ENCODE measurements at places on chromosomes 6 and 20.

DNA sequence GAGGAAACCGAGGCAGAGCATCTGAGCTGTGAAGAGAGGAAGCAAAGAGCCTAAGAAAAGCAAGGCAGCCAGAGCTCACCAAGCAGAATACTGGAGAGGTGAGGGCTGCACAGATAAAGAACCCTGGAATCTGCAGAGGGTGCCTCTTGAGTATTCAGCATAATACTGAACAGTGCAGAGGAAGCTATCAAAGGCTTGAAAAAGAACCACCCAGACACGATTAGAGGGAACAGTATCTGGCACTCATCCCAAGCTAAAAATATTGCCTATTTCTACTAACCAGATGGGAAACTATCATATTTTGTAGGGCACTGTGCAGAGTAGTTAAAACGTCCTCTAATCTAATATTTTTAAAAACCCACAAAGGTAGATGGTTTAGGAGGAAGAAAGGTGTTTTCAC is 41.8 kb upstream of the OPRM1 start:
- no peak for DNase-seq

- no peak for DNase-seq
These were observed 278.1 kb upstream of the SASH1 start for GRCh38 chr6:148064406-148065134.

- DNase-seq: no peak
These were observed 244.8 kb upstream of the TENT5A start for GRCh38 chr6:81997090-81997926.

GRCh38 chr6:18585032-18585573 is 198.0 kb downstream of the RNF144B start:
- no peak for DNase-seq

GRCh38 chr6:34891296-34891695 is 2.2 kb downstream of the ANKS1A start:
- no peak for DNase-seq

DNA sequence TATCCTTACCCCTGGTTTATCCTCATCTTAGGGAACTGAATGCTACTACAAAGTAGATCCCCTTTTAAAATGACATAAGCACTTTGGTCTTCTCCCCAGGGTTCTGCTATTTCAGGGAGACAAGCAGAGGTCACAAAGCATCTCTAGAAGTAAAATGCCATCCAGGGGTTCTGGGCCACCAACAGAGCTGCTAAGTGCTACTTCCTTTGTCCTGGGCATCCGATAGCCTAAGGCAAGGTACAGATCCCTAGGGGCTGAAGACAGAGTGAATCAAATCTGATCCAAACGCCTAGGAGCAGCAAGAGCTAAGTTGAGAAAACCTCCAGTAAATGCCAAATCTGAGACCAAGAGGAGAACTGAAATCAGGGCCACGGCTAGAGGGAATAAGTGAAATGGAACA is 161.2 kb downstream of the PTPRT start:
- DNase-seq: no peak

DNA sequence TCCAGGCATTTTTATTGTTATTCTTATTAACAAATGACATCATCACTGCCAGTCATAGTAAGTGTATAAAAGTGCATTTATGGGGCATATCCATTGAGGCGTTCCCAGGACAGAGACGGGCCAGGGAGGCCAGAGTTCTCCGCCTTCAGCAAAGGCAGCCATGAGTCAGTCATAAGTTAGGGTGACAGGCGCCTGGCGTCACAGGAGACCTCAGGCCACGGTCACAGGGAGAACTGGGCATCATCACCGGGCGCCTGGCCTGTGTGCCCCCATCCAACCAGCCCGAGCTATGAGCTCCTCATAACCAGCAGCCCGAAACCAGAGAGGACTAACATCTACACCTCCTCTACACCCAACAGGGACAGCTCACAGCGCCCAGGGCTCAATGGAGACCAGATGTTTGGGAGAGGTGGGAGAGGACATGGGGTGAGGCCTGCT is 259.2 kb downstream of the DLL1 start:
- no peak for DNase-seq

DNA sequence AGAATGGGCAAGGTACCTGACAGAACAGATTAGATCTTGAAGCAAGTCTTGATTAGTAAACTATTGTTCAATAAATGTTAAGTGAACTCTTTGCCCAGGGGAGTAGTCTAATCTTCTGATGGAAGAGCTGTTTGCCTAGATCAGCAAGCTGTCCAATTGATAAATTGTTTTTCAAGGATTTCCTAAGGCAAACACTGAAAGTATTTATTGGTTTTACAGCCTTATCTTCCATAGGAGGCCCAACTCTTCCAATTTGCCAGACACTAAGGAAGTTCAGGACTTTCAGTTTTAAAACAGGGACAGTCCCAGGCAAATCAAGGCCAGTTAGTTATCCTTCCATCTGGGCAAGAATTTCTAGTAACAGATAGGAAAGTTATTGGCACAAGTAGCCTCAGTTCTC is 1.8 kb upstream of the C6orf163 start:
- no peak for DNase-seq

GRCh38 chr6:39335780-39336545 is 13.5 kb upstream of the KCNK16 start:
- no peak for DNase-seq

DNA sequence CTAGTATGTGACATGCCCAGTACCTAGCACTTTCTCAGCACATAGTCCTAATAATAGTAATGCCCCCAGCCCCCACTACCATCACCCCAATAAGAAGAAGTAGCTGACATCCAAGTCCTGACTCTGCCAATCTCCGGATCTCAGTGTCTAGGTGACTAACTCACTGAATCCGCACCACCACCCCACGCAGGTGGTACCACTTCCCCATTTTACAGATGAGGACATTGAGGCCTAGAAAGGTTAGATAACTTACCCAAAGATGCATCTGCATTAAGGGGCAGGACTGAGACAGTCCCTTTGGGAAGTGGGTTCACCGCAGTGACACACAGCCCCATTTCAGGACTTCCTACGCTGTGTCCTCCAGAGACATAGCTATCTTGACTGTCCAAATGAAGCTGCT is 241.2 kb downstream of the TFAP2C start:
- DNase-seq: no peak

GRCh38 chr6:82217018-82217586 is 30.4 kb downstream of the IBTK start:
- no peak for DNase-seq

DNA sequence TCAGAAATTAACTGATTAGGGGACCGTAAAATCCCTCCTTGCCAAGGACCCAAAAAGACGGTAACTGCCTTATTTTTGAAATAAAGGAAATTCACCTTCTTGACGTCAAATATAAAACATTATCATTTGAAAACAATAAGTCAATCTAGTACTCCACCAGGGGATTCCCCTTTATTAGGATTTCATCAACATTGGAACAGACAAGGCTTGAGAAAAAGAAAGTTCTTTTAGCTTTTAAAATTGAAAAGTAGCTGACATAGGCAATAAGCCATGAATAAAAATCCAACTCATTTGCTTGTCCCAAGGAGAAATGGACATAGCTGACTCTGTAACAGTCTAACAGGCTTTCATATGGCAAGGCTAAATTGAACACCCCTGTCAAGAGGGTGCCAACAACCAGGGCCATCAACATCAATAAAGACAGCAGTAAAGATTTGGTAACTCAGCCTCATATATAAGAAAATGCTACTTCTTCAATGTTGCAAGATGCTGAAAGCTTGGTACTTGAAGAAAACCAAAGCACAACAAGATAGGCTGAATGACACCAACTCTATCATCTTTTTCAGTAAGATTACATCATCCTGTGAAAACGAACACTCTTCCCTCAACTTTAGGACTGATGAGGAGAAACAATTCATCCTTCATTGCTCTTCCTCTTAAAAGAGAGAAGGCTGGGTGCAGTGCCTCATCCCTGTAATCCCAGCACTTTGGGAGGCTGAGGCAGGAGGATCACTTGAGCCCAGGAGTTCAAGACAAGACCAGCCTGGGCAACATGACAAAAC is 121.0 kb upstream of the PRDM1 start:
- no peak for DNase-seq

DNA sequence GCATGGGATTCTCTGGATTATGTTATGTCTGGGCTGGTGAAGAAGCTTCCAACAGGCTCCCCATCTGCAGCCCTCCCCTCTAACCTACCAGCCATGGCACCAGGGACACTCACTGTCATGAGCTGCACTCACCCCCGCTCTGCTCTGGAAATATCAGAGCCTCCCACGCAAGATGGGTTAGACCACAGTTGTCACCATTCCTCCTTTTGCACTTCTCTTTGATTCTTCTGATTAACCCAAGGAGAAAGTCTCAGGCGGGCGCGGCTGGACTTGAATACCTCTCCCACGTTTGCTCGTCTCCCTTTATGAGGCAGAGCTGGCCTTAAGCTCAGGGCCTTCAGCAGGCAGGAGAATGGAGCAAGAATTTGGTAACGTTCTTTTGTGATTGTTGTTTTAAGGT is 128.1 kb downstream of the CEBPB start:
- DNase-seq: no peak

DNA sequence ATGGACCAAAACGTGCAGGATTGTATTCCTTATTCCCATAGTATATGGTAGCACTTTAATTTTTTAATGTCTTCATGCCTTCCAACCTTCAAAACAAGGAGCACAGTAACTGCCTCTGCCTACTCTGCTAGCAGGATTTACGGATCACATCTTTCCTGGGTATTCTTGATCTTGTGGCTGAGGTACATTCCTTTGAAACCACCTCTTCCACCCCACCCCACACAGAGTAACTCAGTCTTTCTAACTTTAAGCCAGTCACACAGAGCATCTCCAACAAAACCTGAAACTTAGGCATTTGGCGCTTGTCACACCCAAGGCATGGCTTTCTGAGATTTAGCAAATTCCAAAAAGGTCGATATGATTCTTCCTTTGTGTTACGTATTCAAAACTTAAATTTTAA is 2.3 kb upstream of the ID4 start:
- DNase-seq: no peak

DNA sequence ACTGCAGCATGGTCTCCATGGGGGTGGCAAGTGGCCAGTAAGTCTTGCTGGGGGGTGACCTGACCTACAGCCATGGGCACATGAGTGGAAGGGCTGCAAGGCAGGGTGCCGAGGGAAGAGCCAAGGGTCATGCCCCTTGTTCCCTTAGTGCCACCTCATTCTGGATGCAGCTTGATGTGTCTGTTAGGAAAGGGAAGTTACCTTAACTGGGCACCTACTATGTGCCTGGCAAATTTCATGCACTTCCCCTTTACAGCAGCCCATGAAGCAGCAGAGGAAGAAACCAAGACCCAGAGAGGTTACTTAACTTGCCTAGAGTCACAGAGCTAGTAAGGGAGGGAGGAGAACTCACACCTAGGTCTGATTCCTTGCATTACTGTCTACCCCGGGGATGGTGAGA is 174.0 kb downstream of the MRPL14 start:
- no peak for DNase-seq

Data from NCI-H1092 treated with DMSO at 0.1 percent for 48 hours (cell line).